Hepatocyte (in vitro differentiated cells): ENCODE measurements at places on chromosomes 3 and 15.

- no peak for DNase-seq
These were observed 29.0 kb downstream of the PPARG start for GRCh38 chr3:12317914-12318313.

- no peak for DNase-seq
These were observed 41.3 kb downstream of the SSR3 start for GRCh38 chr3:156513619-156514018.

GRCh38 chr15:70158309-70159000 lies 60.7 kb upstream of the TLE3 start:
- DNase-seq: no peak

- DNase-seq: no peak
These were observed 89.3 kb downstream of the OXNAD1 start for GRCh38 chr3:16354291-16354690.

DNA sequence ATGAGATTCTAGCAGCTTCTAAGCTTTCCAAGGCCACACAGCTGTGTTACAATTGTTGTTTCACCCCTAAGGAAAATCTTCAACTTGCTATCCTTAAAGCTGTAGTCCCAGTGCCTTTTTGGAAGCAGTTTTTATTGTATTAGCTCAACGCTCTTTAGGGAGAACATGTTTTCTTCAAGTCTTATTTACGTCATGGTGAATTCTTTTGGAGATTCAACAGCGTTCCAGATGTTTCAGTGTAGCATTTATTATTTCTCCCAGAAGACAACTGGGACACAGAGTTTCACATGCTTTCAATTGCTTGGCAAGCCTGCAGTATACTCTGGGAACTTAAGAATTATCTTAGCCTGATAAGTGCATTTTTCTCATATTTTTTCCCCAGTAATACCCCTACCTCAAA lies 888.3 kb downstream of the PLOD2 start:
- DNase-seq: peak; percentile 6

DNA sequence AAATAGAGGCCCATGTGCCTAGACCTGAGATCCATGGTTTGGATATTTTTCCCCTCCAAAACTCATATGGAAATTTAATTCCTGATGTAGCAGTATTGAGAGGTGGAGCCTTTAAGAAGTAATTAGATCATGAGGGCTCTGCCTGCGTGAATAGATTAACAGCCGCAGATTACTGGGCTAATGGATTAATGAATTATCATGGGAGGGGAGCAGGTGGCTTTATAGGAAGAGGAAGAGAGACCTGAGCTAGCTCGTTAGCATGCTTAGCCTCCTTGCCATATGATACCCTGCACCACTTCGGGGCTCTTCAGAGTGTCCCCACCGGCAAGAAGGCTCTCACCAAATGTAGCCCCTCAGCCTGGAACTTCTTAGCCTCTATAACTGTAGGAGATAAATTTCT lies 15.8 kb downstream of the ARHGEF26 start:
- no peak for DNase-seq

- no peak for DNase-seq
These were observed 58.6 kb upstream of the CRTC3 start for GRCh38 chr15:90471126-90471525.

GRCh38 chr15:71301958-71302621 lies 186.8 kb downstream of the THSD4 start:
- no peak for DNase-seq

- no peak for DNase-seq
These were observed 43.0 kb downstream of the SPSB4 start for GRCh38 chr3:141093971-141094684.

- DNase-seq: no peak
These were observed 591.5 kb upstream of the CFAP20DC start for GRCh38 chr3:59641169-59641899.

GRCh38 chr3:55511895-55512570 lies 24.9 kb upstream of the WNT5A start:
- DNase-seq: no peak

GRCh38 chr3:163773136-163773535 lies 1305.2 kb downstream of the SI start:
- DNase-seq: peak; percentile 10

DNA sequence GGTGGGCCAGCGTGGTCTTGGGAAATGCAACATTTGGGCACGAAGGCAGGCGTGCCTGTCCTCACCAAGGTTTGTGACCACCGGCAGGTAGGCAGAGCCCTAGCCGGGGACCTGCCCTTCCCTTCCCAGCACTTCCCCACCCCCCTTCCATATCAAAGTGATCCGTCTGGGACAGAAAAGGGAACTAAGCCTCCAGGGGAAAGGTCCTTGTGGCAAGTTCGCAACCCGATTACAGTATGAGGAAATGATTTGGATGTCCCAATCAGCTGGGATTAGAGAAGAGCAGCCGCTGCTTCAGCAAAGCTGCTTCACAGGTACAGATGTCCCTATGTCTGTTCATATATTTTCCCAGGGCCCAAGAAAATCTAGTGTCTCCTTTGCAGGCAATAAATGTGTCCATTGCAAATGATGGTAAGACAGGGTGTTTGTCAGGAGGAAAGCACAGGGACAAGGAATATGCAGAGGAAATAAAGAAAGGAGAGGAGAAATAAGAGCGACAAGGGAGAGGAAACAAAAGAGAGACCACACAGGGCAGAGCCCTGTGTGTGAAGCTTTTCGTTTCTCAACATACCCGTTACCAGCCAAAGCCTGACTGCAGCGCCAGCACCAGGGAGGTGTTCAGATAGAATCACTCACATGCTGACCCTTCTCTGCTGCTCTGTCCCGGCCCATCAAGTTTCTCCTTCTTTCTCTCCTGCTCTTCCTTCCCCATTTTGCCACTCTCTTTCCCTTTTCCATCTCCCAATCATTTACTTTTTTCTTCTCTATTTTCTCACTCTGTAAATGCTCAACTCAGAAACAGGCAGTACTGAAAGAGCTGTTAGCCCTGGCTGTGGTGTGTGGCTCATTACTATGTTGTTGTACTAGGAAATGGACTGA lies 17.4 kb upstream of the SECISBP2L start:
- DNase-seq: no peak

DNA sequence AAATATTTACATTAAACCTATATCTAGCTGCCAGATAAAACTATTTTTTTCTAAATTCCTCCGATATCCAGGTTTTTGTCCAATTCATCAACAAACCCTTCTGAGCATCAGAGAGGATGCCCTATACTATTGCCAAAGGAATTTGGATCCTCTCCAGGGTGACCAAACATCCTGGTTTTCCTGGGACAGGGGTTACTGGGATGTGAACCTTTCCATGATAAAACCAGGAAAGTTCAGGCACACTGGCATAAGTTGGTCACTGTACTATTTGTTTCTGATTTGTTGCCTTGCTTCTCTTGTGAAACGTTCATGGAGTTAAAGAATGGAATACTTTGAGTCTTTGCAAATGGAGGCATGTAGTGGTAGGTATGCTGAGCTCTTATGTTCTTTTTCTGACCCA lies 63.5 kb downstream of the TLNRD1 start:
- no peak for DNase-seq

- no peak for DNase-seq
These were observed 30.6 kb upstream of the MECOM start for GRCh38 chr3:169694117-169694516.

- DNase-seq: no peak
These were observed 48.1 kb downstream of the CFAP20DC start for GRCh38 chr3:59001675-59002074.

DNA sequence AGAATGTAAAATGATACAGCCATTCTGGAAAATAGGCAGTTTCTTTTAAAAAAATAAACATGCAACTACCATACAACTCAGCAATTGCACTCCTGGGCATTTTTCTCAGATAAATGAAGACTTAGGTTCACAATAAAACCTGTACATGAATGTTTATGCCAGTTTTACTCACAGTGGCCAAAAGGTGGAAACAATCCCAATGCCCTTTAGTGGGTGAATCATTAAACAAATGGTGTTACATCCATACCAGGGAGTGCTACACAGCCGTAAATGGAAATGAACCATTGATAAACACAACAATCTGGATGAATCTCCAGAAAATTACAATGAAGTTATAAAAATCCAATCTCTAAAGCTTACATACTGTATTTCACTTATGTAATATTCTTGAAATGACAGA lies 140.3 kb downstream of the ADAMTSL3 start:
- no peak for DNase-seq

DNA sequence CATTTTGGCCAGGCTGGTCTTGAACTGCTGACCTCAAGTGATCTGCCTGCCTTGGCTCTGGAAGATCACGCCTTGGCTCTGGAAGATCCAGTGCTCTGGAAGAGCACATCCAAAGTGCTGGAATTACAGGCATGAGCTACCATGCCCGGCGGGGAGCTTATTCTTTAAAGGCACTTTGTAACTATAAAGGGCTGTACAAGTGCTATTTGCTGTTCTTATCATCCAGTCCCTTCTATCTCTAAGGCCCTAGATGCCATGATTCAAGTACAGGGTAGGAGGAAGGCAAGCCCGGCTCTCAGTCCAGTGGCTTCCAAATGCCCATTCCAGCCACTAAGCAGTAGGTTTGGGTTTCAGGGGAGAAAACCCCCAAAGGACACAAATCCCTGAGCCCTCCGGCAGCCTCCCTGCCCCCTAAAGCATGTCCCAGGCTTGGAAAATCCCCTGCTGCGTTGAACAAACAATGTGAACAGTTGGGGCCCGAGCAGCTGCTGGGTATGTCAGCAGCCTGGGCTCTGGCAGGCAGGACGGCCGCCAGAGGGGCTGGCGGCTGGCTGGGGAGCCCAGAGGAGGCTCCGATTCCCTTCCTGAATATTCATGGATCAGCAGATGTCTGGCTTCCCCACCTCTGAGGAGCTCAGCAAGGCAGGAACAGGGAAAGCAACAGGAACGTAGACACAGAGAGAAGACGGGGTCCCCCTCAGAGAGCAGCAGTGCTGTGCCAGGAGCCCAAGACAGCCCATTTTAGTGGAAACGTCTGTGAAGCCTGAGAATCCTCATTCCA lies 7.7 kb downstream of the IGDCC4 start:
- DNase-seq: peak; percentile 82

GRCh38 chr15:33580526-33580925 lies 269.8 kb downstream of the RYR3 start:
- DNase-seq: no peak

GRCh38 chr3:127722091-127722784 lies 49.5 kb downstream of the ABTB1 start:
- DNase-seq: no peak

DNA sequence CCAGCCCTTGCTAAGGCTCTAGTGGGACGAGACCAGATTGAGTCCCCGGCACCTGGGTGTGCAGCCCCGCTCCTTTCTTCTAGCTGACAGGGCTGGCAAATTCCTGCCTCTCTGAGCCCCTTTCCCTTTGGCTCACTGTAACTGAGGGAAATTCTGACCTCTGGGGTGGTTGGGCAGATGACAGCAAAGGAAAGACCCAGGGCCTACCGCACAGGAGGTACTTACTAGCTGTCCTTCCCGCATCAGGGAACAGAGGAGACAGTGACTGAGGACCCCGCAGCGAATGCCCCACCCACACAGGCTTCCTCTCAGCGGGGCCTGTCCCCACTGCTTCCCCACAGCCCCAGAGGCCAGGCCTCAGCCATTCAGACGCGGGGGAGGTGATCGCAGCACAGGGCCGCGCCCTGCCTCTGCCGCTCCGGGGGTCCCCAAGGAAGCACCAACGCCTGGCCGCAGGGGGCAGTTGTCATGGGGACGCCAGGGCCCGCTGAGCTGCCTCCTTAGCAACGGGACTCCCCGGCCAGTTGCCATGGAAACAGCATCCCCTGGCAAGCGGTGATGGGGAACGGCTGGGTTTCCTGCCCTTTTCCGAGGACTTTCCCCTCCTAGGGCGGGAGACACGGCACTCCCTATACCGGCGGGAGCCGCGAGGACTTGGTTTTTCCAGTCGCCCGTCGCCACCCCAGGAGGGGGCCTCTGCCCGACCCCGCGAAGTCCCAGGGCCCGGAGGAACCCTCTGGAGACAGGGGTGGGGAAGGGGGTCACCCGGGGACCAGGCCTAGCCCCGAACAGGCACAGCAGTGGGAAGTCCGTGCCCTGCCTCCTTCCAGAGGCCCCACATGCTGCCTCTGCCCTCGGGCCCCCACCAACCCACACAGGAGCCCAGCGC lies 50.1 kb downstream of the HCN4 start:
- DNase-seq: no peak
